ENCODE measurements at places on chromosomes 2 and 18.

- DNase-seq, result peak; percentile 97
Observed at GRCh38 chr2:101972621-101973434, 18.9 kb upstream of the IL1R2 start.

GRCh38 chr2:136212426-136213378, 94.8 kb upstream of the CXCR4 start:
- DNase-seq, result peak; percentile 37

- no peak for DNase-seq
Observed at GRCh38 chr2:9742601-9743000, 100.7 kb upstream of the TAF1B start.

DNA sequence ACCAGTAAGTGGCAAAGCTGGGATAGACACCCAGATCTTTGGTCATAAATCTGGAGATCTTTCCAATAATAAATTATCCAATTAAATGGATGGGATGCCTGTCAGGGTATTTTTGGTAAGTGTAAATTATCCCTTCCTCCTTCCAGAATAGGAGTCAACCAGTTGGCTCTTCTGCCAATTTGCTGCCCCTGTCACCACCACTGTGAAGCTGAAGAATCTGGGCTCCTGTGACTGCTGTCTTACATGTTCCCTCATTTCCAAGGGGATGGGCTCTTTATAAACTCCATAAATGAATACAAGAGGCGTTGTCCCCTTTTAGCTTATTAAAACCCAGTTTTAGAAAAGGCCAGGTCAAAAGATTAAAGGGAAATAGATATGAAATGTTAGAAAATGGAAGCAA, 17.8 kb upstream of the BMP10 start:
- no peak for DNase-seq

- no peak for DNase-seq
Observed at GRCh38 chr2:17327649-17328048, 190.6 kb downstream of the RAD51AP2 start.

- peak; percentile 92 for DNase-seq
Observed at GRCh38 chr2:60717691-60718090, 38.4 kb upstream of the PAPOLG start.

DNA sequence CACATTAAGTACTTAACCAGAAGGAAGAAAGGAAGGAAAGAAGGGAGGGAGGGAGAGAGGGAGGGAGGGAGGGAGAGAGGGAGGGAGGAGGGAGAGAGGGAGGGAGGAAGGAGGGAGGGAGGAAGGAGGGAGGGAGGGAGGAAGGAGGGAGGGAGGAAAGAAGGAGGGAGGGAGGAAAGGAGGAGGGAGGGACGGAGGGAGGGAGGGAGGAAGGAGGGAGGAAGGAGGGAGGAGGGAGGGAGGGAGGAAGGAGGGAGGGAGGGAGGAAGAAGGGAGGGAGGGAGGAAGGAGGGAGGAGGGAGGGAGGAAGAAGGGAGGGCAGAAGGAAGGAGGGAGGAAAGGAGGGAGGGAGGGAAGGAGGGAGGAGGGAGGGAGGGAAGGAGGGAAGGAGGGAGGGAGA, 363.3 kb downstream of the MBD2 start:
- no peak for DNase-seq

DNA sequence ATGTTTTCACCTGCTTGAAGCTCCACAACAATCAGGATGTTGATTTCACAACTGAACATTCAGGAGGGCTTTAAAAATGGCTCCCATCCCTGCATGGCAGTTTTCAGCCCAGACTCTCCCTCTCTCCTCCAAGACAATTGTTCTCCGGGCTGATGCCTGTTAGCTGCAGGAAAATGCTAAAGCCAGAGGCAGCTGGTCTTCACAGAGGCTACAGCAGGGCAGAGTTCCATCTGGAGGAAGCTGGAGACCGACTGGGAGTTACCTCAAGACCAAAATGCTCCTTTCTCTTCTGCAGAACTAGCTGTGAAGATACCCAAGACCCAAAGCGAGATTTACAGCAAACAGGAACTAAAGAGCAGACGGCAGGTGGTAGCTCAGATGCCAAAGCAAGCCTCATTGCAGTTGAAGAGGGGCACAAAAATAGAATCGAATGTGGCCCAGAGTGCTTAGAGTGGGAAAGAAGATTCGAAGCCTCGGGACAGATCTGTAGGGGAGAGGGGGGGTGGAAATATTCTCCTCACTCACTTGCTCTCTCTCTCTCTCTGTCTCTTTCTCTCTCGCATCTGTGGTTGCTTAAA, 423.6 kb downstream of the ZNF521 start:
- no peak for DNase-seq

GRCh38 chr2:212153923-212154322, 384.7 kb downstream of the ERBB4 start:
- no peak for DNase-seq

GRCh38 chr2:99959261-99960014, 183.0 kb downstream of the AFF3 start:
- no peak for DNase-seq

GRCh38 chr18:31880186-31880898, 62.6 kb downstream of the TRAPPC8 start:
- peak; percentile 6 for DNase-seq

GRCh38 chr2:156445296-156446220, 9.4 kb downstream of the GPD2 start:
- peak; percentile 30 for DNase-seq

GRCh38 chr2:119426801-119427395, 4.8 kb upstream of the TMEM37 start:
- peak; percentile 43 for DNase-seq

DNA sequence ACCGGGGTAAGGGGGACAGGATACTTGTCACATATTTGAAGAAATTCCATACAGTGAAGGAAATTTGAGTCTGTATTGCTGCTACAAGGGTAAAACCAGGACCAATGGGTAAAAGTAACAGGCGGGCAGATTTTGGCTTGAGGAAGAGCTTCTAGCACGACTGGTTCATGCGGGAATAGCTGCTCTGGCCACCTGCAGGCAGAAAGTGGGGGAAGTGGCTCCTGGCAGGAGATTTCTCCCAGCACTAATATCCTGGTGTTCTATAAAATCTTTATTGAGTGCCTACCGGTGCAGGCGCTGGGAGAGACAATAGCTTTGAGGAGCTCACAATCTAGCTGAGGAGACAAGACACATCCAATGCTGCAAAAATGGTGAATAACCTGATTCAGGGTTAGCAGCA, 198.5 kb downstream of the LOXHD1 start:
- no peak for DNase-seq

DNA sequence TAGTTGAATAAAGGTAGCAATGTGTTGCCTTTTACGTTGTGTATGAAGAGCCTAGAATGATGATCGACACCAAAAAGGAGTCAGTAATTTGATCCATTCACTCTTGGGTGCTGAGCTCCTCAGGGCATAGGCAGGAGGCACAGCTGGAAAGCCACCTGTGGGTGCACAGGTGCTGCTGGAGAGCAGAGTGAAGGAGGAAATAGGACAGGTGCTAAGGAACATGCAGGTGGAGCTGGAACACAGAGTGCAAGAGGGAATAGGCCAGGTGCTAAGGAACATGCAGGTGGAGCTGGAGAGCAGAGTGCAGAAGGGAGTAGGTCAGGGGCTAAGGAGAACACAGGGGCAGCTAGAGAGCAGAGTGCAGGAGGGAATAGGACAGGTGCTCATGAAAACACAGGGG, 86.1 kb downstream of the SH3YL1 start:
- no peak for DNase-seq

GRCh38 chr2:26061539-26061938, 27.7 kb downstream of the RAB10 start:
- DNase-seq, result no peak

DNA sequence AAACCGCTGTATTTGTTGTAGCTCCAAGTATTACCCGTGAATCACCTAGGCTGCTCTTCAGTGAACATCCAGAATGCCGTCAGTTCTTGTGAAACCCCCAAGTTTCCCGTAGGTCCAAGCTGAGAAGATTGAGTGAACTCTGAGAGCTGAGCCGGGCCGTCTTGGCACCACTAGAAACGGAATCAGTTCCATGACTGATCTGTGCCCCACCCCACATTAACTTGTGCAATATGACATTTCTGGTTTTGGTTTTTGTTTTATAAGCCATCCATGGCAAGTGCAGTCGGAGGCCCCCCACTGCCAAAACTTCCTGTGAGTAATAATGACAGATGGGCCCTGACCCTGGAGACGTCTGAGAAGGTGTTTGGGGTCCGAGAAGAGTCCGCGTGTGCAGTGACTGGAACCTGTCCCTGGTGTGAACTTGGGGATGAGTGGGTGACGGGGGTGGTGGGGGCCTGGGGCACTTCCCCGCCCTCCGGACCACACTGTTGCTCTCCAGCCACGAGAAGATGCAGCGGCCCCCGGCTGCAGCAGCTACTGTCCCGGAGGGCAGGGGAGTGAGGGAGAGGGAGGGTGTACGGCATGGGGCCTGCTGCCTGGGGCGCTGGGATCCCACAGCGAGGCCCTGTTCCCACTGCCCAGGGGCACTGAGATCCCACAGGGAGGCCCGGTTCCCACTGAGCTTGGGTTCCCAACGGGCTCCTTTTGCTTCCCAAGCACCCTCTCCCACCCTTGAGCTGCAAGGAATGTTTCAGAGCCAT, 26.5 kb downstream of the NFATC1 start:
- peak; percentile 69 for DNase-seq

- DNase-seq, result peak; percentile 15
Observed at GRCh38 chr18:31100436-31101182, 1.6 kb downstream of the DSC2 start.

DNA sequence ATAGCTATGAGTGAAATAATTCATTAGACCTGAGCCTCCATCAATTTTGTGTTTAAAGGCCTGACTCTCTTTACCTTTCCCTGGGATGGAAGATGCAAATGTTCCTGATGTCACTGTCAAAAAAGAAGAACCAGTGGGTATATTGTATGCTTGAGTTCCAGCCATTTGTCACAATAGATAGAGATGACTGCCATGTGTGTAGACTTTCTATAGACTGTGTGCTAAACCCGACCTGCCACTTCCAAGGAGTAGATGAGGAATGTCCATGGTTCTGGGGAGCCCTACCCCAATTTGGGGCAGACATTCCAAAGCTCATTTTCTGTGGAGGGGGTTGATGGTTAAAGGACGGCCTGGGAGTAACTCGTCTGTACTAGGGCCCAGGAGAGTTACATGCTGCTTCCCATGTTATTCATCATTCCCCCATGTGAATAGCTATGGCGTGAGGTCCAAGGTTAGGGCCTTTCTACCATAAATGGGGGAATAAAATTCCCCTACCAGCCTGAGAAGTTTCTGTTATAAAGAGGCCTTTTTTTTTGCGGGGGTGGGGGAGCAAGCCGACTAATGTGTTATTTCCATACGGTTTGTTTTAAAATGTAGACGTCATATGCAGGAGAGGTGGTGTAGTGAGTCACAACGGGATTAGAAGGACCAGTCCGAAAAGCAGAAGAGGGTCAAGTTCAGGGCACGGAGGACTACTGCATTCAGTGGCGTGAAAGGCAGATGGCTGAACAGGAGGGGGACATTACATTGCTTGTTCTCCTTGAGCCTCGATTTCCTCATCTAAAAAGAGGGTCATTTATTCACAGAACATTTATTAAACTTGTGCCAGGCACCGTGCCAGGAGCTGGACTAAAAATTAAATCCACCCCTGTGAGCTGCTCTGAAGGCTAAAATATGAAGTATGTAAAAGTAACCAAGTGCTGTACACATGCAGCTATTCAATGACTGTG, 24.0 kb downstream of the IL1B start:
- peak; percentile 89 for DNase-seq

Measured in inflammatory macrophage treated with lipopolysaccharide for 4 hours (primary cell).